ENCODE measurements at places on chromosomes 2 and 18.

GRCh38 chr2:111165084-111165483, 44.4 kb downstream of the BCL2L11 start:
- DNase-seq: no peak

DNA sequence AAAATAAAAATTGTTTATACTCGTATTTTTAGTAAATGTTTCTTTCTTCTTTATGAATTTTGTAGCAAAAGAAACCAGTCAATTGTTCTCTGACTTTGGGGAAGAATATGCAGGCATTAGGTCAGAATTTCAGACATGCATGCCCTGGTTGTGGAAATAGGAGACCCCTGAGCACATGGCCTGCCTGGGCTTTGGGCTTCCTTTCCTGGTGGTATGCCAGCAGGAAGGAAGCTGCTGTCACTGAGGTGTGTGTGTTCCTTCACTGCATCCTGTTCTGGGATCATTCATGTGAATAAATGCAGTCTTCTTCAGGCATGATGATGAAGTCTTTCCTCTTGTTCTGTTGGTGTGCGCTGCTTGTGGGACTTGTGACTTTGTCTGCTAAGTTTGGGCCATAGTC, 920.2 kb upstream of the VRK2 start:
- DNase-seq: no peak

GRCh38 chr2:31067259-31067658, 71.0 kb downstream of the GALNT14 start:
- DNase-seq: no peak

GRCh38 chr2:112244854-112245253, 10.0 kb downstream of the ZC3H8 start:
- DNase-seq: no peak

- no peak for DNase-seq
Measured at GRCh38 chr18:24000613-24001490, 13.7 kb upstream of the TTC39C start.

All from activated T-cell treated with anti-CD3 and anti-CD28 coated beads, Interleukin-2, amount 50 U/mL, for 48 hours (primary cell).